ENCODE measurements at places on chromosomes 2 and 18.
A peak's percentile ranks its signal among the peaks of the same experiment; 100 is the strongest.

DNA sequence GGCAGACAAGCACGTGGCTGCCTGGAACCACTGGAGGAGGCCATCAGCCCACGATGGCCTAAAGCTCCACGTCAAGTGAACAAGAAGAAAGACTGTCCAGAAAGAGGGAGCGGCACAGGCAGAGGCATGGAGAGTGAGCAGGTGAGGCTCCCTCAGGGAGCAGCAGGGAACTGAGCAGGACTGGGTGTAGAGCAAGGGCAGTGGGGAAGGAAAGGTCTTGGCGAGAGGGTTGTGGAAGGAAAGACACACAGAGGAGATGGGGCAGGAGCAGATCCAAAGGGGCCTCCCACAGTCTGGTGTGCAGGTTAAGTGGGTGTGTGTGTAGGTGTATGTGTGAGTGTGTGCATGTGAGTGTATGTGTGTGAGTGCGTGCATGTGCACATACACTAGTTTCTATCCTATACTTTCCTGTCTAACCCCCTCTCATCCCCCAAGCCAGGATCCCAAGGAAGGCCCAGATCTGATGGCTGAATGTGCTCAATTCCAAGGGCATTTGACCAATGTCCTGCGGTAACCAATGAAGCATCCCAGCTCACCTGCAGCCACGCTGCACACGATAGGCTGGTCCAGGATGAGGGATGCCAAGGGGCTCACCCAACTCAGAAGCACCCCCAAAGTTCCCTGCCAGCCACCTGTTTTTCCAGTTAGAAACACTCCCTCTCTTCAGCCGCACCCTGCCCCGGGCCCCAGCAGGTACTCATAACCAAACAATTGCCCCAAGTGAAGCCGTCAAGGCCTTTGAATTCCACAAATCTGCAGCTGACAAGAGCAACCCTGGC is 262.5 kb upstream of the RAB6C start:
- DNase-seq = no peak

GRCh38 chr2:129400826-129401225 is 578.6 kb upstream of the RAB6C start:
- no peak for DNase-seq

GRCh38 chr18:30999186-30999585 is 43.4 kb downstream of the DSC3 start:
- no peak for DNase-seq

DNA sequence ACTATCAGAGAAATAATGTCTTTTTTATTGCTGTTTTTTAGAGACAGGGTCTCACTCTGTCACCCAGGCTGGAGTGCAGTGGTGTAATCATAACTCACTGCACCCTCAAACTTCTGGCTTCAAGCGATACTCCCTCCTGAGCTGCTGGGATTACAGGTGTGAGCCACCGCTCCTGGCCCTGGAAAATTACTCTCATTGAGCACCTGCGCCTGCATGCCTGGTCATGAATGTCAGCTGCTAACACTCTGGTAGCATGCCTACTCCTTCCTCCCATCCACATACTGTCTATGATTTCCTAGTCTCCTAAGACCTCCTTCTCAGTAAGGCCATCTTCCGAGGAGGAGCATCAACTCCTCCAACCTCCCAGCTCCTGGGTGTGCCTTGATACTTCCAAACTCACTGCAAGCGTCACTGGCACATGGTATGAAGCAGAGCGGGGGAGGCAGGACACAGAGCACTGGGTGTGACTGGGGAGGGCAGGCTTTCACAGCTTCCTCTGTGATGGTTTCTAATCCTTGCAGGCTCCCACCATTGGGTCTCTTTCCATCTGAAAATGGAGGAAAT is 1.6 kb upstream of the MAP2 start:
- DNase-seq = no peak

GRCh38 chr18:42839408-42839807 is 276.1 kb downstream of the RIT2 start:
- DNase-seq = no peak

- no peak for DNase-seq
Observed at GRCh38 chr18:24740829-24741228, 280.4 kb downstream of the HRH4 start.

- no peak for DNase-seq
Observed at GRCh38 chr18:33804258-33804657, 226.2 kb downstream of the ASXL3 start.

DNA sequence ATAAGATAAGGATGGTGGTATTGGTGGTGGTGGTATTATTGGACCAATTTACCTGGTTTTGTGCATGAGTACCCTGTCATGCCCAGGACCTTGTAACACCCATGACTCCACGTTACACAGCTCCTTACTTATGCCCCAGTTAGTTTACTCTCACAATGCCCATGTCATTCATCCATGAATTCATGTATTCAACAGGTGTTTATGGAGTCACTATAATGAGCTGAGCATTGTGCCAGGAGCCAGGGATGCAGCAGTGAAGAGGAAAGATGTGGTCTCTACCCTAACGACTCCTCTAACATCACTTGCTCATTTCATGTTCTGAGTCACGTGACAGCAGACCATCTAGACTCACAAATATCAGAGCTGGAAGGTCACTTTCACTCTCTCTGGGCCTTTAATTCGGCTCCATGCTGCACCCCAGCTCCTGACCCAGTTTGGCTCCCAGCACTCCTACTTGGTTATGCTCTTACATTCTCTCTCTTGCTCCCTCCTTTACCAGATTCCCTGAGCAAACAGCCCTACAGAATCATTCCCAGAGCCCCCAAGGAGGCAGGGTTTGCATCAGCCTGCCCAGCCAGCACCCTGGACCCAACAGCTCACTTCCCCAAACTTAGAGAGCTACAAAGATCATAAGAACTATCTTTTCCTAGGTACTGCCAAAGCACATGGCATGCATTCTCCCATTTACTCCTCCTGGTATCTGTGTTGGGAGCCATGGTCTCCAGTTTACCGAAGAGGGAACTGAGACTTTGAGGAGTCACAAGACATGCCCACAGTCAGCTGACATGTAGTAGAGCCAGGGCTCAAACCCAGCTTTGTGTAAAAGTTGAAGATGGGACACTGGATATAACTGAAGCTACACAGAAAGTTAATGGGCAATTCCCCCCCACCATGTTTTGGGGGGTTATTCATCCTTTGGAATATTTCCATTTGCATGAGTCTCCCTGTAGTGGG is 449.9 kb downstream of the LRATD1 start:
- DNase-seq = no peak

GRCh38 chr2:105410554-105410953 is 11.7 kb upstream of the FHL2 start:
- DNase-seq = no peak

- DNase-seq = no peak
Observed at GRCh38 chr2:27954771-27955383, 64.3 kb downstream of the BABAM2 start.

DNA sequence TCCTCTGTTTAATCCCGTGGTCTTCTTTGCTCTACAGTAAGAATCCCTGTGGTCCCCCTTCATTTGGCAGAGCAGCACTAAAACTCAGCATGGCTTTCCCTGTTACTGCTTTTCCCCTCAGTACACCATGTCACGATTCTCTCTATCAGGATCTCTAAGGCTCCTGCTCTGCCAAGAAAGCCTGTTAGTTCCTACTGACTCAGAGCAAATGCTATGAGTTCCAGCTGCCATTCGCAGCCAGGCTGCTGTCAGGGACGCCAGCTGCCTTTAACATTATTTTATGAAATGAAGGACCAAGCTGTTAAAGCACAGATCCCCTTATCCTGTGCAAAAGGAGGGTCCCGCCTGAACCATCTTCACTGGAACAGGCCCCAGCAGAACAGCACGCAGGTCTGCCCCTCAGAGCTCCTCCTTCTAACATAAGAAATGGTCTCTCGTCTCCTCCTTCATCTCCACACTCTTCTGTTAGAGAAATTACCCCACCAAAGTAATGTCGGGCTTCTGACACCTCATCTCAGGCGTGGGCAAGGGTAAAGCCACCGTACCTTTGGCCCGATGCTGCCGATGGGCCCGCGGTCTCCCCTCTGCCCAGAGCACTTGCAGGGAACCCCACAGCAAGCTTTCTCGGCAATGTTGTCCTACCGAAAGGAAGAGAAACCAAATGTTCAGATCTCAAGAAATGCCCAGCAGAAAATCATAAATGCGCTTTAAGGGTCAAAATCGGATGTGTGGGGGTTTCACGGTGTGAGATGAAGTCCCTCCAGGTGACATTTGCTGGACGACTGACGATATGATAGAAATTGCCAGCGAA is 52.6 kb downstream of the COL6A3 start:
- DNase-seq = no peak

DNA sequence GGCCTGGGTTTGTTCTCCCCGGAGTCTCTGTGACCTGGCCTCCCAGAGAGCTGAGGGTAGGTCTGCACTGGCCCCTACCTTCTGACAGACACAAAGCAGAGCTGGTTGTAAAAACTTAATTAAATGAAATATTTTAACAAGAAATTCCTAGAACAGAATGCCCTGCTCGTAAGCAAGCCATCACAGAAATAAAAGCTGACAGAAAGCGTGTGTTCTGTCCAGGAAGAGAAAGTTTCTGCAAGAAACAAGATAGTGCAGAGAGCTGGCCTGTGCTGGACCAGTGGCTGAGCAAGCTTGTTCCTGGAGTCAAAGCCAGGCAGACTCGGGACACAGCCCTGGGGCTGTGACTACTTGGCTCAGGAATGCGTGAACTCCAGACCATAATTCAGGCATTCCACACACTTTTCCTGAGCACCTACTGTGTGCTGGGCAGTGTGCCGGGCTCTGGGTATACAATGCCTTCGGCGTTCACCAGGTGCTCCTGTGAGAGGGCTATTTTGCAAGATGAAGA is 51.6 kb downstream of the APOB start:
- DNase-seq = no peak

- no peak for DNase-seq
Observed at GRCh38 chr2:88852753-88853402, 161.4 kb downstream of the RPIA start.

- peak; percentile 21 for DNase-seq
Observed at GRCh38 chr2:85265304-85265703, 62.5 kb downstream of the TGOLN2 start.

DNA sequence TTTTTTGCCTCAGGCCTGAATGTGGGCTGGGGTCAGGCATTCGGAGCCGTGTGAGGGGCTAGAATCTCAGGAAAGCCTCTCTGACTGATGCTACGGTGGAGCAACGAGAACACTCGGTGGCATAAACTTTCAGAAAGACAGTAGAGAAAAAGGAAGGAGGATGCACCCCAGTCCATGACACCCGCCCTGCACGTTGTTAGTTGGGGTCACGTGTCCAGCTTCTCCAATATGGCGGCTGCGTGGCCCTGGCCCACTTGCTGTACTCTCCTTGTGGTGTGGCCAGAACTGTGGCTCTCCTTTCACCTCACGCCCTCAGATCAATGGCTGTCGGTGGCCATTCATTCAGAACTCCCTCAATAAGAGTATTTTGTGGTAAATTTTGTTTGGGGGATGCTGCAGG is 131.2 kb downstream of the KCTD1 start:
- DNase-seq = no peak

DNA sequence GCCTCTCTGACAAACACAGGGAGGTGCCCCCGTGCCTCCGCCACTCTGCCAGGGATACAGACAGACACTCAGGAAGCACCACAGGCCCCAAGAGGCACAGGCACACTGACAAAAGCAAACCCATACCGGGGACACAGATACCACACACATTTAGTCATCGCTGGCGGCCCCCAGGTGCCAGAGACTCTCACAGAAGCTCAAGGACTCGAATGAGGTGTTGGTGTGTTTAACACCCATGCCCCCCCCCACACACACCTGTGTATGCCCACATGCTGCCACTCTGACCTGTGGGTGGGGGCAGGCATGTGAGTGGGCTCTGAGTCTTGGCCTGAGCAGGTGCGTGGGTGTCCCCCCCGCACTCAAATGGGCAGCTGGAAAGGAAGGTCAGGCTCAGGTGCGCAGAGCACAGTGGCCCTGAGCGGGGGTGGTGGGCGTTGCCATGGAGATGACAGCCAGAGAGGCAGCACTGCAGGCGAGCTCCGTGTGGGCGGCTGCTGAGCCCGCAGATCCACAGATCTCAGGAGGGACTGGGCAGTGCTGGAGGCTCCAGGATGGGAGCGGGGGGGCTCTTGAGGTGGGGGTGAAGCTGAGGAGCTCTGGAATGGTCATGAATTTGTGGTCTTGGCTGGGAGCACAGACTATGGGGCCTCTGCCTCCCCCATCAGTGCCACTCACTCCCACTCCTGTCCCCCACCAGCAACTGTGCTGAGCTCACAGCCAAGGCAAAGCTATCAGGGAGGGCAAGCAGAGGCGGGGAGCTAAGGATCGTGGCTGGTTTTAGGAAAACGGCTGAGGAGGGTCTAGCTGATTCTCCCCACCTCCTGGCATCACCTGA is 73.9 kb upstream of the TAF1B start:
- no peak for DNase-seq
